ENCODE measurements at places on chromosomes 5 and 9.

- no peak for DNase-seq
Observed at GRCh38 chr5:95986001-95986400, 24.4 kb upstream of the ELL2 start.

DNA sequence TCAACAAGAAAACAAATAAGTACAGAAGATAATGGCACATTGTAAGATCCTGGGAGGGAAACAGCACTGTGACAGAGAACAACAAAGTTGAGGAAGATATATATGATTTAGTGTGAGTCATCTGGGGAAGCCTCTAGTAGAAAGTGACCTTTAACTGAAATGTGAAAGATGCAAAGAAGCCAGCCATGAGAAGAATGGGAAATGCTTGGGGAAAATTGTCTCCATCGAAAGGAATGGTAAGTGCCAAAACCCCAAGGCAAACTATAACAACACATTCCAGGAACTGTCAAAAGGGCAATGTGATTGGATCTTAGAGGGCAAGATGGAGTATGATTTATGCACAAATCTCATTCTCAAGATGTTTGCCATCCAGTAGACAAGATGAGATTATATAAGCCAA lies 537.8 kb upstream of the BRINP1 start:
- no peak for DNase-seq

GRCh38 chr9:128470560-128470959 lies 14.8 kb downstream of the ODF2 start:
- DNase-seq, result peak; percentile 61

DNA sequence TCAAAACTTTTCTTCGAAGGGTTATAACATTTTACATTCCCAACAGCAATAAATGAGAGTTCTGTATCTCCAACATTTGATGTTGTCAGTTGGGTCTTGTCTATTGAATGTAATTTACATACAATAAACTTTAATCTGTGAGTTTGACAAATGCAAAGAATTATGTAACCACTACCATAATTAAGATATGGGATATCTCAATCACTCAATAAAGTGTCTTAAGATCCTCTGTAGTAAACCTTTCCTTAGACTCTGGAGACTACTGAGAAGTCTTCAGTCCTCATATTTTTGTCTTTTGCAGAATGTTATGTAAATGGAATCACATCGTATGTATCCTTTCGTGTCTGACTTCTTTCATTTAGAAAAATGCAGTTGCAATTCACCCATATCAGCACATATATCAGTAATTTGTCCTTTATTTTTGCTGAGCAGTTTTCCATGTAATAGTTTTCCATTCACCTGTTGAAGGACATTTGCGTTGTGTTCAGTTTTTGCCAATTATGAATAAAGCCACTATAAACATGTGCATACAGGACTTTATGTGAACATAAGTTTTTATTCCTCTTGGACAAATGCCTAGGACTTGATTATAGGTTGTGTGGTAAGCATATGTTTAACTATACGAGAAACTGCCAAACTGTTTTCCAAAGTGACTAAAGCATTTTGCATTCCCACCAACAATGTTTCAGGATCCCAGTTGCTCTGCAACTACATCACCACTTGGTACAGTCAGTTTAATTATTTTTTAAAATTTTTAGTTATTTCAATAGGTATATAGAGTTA lies 784.6 kb upstream of the ZNF608 start:
- DNase-seq, result no peak

DNA sequence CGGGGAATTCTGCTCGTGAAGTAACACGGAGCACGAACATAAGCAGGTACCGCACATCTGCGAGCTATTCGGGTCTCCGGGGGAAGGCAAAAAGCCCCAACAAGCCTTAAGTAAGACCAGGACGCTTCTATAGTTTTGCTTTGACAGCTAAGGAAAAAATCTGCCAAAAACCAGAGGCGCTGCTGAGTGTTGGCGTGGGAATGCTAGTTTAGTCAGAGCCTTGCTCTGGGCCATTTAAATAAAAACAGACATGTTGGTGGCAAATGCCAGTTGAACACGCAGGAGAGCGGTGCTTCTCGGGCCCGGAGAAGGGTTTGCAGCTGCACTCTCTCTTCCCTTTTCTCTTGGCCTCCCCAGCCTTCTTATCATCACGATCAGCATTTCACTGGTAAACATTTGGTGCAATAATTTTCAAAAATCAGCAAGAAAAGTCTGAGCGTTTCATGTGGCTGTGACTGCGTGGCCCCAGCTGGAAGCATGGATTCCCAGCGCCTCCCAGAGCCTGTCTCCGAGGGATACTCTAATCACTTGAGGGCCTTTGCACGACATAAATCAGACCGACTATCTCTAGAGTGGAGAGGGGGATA lies 6.4 kb upstream of the NOTCH1 start:
- DNase-seq, result peak; percentile 71

- no peak for DNase-seq
Observed at GRCh38 chr5:91742550-91742949, 359.4 kb upstream of the ARRDC3 start.

DNA sequence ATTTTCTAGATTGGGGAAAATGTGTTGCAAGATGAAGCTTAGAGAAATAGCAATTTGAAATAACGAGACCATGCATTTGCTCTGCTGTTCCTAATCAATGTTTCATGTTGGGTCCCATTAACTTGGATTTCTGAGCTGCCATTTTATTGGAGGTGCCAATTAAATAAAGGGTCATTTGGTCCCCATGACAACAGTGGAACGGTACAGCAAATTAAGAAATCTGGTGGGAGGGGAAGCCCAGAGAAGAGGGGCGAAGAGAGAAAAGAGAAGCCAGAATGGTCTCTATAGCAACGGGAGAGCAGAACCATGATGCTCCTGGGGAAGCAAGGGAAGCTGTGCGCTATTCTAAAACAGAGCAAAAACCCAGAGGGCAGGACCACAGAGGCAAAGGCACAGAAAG lies 120.2 kb downstream of the ENTREP1 start:
- no peak for DNase-seq

DNA sequence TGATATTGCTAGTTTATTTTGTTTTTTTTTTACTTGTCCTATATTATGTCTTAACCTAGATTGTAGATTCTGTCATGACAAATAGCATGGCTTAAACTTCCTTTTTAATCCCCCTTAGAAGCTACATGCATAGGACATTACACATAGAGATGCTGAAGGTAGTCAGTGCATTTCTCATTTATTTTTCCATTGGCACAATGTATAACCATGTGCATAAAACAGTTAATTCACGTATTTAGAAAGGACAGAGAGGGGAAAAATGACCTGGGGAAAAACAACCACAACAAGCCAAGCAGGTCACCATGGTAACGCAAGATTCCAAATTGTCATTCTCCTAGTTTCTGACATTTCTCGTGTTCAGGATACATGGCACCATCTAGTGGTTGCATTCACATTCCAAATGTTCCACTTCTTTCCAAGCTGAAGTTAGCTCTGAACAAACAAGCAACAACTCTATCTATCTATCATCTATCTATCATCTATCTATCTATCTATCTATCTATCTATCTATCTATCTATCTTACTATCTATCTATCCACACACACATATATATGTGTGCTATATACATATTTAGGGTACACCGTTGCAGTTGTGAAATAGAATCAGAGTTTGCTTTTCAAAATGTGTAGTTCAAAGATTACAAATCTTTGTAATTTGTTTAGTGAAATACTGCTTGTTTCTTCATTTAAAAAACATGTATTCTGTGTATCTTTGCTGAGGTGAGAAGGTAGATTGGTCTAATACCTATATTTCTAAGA lies 487.2 kb upstream of the ST8SIA4 start:
- peak; percentile 74 for DNase-seq

GRCh38 chr5:151886546-151887275 lies 37.9 kb downstream of the GLRA1 start:
- no peak for DNase-seq

DNA sequence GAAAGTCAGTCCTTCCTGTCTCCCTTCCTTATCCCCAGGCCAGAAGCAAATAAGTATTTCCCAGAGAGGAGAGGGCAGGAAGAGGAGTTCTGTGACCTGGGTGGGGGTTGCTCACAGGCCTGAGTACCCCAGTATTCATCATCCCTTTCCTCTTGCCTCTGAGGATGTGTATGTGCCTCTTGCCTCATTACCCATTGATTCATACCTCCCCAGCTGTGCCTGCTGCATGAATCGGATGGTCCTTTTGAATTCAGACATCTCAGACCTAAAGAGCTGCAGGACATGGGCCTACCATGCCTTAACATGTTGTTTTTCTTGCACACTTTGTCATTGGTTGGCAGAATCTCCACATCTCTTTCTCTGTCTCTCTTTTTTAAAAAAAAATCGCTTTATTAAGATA lies 112.8 kb upstream of the SHB start:
- DNase-seq, result no peak

Measured in stromal cell of bone marrow (primary cell).